ENCODE measurements at places on chromosomes 3 and 15.

- no peak for DNase-seq
Measured at GRCh38 chr3:187849016-187849654, 103.9 kb upstream of the BCL6 start.

DNA sequence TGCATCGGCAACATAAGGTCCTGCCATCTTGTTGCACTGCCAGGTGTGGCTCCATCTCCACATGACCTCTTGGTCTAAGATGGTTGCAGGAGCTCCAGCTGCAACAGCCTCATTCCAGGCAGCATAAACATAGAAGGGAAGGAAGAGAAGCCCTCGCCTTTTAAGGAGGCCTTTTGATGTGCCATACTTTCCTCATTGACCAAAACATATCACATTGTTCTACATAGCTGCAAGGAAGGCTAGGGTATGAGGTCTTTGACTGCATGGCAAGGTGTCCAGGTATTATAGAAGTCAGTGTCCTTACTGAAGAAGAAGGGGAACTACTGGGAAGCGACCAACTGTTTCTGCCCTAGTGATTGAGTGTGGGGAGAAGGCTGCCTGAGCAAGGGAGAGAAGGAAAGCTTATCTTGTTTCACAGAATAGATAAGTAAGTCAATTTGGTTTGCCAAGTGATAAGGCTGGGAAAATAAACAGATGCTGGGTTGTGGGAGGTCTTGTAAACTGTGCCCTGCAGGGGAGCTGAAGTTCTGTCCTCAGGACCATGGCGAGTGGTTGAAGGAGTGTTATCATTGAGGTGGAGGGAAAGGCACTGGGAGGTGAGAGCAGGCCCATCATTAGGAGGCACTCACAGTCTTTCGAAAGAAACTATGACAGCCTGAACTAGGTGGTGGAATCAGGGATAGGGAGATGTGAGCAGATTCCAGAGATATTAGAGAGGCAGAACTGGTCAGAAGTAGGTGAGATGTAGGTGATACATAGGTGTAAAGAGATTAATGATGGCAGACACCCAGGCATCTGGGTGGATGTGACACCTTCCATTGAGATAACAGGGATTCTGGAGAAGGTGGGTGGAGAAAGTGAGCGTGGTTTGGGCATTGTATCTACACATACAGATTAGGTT is 93.8 kb upstream of the IGF1R start:
- DNase-seq = no peak

- DNase-seq = no peak
Measured at GRCh38 chr15:101171954-101172353, 79.9 kb downstream of the CHSY1 start.

- DNase-seq = no peak
Measured at GRCh38 chr3:140303875-140304274, 368.9 kb downstream of the CLSTN2 start.

- no peak for DNase-seq
Measured at GRCh38 chr3:114649331-114649730, 355.5 kb downstream of the TIGIT start.

GRCh38 chr15:98943051-98943508 is 64.5 kb downstream of the PGPEP1L start:
- no peak for DNase-seq

- DNase-seq = no peak
Measured at GRCh38 chr15:33660151-33660550, 308.1 kb upstream of the CHRM5 start.

DNA sequence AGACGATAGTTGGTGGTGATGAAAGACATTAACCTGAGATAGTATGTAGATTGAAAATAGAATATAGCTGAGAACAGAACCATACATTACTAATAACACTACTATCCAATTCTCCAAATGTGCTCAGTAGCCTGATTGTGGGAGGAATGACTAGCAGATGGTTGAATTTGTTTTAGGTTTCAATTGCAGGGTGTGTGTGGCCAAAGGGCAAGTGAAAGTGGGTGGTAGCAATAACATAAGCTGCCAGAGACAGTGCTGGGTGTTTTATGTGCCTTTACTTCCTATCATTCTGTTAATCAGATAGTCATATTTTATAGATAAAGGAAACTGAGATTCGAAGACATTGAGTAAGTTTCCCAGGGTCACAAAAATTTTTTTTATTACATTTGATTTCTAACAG is 249.5 kb upstream of the ARL6 start:
- DNase-seq = no peak

DNA sequence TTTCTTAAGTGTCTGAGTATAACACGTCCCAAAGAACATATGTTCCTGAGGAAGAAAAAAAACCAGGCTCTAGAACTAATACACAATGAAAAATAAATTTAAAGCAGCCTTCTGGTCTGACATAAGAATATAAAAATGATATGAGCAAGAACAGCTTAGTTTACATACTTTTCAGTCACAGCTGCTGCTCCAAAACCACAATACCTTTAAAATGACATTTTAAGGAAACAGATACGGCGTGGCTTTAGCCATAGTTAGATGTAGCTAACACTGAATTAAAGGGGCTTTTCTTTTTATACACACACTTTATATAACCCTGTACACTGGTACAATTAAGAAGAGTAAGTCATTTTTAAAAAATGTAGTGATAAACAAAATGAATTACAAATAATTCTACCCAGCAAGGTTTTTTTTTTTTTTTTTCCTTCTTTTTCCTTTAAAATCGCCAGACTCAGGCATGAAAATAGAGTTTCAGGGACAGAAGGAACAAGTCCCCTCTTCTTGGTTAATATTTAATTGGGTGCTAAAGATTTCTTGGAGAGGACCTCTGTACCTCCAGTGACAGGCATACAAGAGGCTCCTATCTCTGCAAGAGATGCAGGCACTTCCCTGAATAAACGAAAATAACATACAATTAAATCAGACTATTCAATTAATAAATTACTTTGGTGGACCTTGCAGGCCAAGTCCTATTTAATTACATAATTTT is 265.6 kb downstream of the FOXP1 start:
- DNase-seq = no peak

DNA sequence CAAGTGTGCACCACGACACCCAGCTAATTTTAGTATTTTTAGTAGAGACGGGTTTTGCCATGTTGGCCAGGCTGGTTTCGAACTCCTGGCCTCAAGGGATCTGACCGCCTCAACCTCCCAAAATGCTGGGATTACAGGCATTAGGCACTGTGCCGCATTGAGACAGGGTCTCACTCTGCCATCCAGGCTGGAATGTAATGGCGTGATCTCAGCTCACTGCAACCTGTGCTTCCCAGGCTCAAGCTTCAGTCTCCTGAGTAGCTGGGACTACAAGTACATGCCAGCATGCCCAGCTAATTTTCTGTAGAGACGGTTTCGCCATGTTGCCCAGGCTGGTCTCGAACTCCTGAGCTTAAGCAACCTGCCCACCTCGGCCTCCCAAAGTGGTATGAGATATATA is 51.6 kb downstream of the ACAD9 start:
- DNase-seq = no peak

DNA sequence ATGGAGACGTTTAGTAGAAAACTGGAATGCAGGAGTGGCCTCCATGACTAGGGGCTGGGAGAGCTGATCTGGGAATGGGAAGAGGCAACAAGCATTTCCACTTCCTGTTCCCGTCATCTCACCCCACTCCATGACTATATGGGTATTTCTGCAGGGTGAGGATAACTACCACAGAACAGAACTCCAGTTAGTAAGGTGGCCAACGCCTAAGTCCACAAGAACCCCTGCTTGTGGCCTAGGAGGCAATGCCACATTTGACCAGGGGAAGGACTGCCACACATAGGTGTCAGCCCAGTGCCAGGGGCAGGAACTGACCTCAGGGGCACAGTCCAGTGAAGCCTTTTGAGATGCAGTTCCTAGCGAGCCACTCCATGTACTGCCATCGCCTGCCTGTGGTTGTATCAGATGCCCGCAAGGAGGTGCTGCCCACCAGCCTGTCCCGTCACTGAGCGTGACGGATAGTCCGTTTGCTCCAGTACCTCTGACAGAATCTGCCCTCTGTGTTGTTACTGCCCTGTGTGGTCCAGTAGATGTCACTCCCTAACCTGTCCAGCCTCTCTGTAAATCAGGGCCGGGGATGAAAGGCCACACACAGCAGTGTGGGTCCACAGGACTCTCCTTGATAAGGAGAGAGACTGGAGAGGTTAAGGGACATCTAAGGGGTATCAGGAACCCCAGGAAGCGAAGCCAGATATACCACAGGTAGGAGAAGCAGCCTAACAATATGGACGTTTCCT is 3.5 kb upstream of the MTFMT start:
- DNase-seq = peak; percentile 21

DNA sequence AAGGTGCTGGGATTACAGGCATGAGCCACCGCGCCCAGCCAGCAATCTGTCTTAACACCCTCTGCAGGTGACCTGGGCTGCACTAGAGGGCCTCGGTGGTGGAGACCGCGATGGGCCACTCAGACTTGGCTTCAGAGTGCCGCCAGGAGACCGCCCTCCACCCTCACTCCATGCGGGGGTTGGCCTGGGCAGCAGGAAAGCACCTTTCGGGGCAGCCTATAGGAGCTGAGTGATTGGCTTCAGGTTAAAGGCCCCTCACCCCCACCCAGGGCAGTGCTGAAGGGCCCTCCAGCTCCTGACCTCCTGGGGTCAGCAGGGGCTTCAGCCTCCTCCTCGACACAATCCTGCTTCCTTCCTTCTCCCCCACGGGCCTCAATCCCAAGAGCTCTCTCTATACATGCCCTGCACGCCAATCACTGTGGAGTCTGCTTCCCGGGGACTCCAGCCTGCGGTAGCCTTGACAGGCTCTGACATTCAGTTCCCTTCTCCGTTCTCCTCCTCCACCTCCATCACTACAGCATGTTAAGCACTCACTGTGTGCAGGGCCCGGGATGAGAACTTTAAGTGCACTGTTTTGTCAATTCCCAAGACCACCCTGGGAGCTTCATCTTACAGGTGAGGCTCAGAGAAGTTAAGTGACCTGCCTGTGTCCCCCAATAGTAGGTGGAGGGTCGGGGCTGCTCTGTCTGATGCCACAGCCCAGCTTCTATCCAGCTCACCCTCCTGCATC is 225.3 kb downstream of the XXYLT1 start:
- DNase-seq = no peak

DNA sequence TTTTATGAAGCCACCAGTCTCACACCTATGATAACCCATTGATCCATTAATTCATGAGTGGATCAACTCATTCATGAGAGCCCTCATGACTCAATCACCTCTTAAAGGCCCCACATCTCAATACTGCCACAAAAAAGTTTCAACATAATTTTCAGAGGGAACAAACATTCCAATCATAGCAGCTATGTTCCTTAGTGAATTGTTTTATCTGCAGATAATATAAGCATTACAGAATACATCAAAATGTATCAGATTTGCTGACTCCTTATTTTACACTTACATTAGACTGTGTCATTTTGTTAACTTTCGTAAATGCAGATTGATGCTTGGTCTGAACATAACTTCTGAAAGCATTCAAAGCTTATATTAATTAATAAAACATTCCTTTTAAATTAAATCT is 155.3 kb upstream of the MBNL1 start:
- no peak for DNase-seq

- no peak for DNase-seq
Measured at GRCh38 chr15:42191610-42192346, 16.3 kb downstream of the VPS39 start.

DNA sequence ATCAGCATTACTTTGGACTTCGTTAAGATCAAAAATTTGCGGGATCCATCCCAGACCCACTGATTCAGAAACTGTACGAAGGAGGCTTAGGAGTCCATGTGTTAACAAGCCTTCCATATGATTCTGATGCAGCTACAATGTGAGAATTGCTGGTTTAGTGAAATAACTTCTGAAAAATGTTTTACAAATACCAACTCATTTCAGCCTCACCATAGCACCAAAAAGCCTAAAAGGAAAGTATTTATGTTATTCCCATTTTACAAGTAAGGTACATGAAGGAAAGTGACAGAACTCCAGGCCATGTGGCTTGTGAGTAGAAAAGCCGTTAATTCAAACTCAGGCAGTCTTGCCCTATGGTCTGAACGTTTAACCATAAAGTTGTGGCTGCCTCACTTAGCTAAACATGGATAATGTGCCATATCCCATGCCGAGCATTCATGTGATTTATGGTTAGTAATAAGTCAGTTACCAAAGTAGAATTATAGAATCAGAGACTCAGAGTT is 1.5 kb upstream of the IGSF10 start:
- no peak for DNase-seq

DNA sequence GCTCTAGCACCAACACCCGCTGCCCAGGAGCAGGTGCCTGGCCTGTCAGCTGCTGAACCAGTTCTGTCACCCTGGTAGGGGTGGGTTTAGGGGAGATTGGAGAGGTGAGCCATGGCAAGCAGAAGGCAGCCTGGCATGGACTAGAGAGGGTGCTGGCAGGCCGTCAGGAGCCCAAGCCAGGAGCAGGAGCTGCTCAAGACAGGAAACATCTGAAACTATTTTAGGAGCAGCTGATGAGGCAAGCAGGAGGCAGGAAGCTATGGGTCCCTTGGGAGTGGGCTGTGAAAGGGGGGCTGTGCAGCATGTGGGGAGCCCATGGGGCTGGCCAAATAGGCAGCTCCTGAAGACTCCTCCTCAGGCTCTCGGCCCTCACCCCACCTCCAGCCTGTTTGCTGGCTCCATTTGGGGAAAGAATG is 2.3 kb downstream of the INKA1 start:
- no peak for DNase-seq

- no peak for DNase-seq
Measured at GRCh38 chr15:55283379-55284147, 6.0 kb downstream of the RAB27A start.

DNA sequence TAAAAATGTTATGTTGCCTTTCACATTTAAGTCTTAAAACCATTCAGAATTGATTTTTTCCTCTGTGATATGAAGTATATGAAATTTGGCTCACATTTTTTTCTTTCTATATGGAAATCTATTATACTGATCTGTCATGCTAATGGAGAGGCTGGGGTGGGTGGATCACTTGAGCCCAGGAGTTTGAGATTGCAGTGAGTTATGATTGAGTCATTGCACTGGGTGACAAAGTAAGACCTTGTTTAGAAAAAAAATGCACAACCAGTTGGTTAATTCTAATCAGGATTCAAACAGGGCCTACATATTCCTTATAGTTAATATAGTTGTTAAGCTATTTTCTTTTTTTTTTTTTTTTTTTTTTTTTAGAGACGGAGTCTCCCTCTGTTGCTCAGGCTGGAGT is 230.5 kb downstream of the MFSD1 start:
- DNase-seq = no peak

DNA sequence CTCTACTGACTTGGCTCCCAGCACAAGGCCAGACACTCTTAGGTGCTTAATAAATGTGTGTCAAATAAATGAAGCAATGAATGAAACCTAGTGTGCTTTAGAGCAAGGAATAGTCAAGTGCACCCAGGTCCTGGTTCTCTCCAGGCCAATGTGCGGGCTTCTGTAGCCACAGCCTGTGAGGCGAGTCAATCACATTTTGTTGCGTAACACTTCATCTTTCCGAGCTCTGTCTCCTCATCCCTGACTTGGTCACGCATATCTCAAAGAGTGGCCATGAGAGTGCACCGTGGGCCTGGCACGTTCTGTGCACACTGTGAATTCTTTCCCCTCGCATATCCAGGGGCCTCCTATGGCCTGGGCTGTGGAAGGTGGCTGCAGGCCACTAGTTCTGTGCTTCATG is 11.4 kb upstream of the SH3GL3 start:
- no peak for DNase-seq

- no peak for DNase-seq
Measured at GRCh38 chr15:63517628-63518027, 13.2 kb downstream of the USP3 start.

All from activated CD4-positive, alpha-beta T cell treated with anti-CD3 and anti-CD28 coated beads for 4 hours (primary cell).